RWPE2 (cell line): ENCODE measurements at places on chromosomes 11 and 22.

- DNase-seq = no peak
Measured at GRCh38 chr11:108897071-108897481, 232.2 kb downstream of the DDX10 start.

DNA sequence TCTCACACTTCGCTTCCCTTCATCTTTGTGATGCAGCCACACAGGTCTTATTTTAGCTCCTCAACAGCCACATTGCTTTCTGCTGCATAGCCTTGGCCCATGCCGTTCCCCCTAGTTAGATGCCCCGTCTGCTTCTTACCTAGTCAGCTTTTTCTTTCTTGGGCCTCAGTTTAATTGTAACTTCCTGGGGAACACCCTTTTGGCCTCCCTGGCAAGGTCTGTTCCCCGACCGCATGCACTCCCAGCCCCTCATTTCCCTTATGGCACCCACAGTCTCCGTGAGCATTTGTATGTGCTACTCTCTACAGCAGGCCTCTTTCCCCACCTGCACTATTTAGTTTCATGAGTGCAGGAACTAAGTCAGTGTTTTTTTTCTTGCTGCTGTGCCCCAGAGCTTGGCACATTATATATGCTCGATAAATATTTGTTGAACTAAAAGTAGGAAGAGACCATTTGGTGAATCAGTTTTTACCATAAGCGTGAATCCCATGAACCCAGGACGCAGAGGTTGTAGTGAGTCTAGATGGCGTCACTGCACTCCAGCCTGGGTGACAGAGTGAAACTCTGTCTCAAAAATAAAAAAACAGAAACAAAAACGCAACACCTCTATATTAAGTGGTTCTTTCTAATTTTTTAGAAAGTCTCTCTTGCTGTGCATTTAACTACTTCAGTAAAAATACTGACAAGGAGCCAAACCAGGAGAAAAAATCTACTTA lies 38.5 kb downstream of the TNRC6B start:
- DNase-seq = no peak

- DNase-seq = no peak
Measured at GRCh38 chr22:19892257-19892879, 37.7 kb upstream of the GNB1L start.

DNA sequence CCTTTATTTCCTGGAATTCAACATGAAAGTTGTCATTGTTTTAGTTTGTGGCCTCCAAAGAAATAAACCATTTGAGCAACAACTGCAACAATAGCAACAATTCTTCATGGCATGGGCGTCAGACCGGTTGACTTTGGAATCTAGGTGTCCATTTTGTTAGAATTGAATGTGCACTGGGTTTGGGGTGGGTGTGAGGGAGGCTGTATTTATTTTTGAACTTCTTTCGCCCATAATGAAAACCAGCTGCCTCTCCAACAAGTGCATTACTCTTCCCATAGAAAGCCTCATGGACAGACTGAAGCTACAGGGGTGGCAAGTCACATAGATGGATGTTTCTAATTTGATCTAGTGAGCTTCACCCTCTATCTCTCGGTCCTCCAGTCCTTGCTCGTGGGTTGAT lies 85.4 kb downstream of the ADAMTS15 start:
- DNase-seq = no peak

GRCh38 chr22:29750029-29750428 lies 16.8 kb downstream of the ZMAT5 start:
- no peak for DNase-seq

- no peak for DNase-seq
Measured at GRCh38 chr22:31259798-31260473, 32.4 kb downstream of the PIK3IP1 start.

GRCh38 chr11:33027846-33028536 lies 11.4 kb upstream of the TCP11L1 start:
- DNase-seq = no peak

DNA sequence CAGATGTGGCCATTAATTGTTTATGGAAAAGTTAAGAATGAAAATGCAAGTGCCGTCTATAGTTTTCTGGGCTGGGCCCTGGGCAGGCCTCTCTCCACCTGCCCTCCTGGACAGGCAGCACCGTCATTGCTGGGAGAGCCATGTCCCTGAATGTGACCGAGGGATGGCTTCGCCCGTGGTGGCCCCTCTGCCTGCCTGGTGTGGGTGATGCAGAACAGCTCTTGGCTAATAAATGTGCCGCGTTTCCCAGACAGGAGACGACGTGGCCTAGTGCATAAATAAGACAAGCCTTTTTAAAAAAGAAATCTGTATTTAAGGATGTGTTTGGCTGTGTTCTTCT lies 407.3 kb downstream of the TBC1D22A start:
- no peak for DNase-seq

- DNase-seq = no peak
Measured at GRCh38 chr22:45807156-45807915, 135.7 kb downstream of the ATXN10 start.

- no peak for DNase-seq
Measured at GRCh38 chr22:24434471-24435322, 7.3 kb downstream of the ADORA2A start.

DNA sequence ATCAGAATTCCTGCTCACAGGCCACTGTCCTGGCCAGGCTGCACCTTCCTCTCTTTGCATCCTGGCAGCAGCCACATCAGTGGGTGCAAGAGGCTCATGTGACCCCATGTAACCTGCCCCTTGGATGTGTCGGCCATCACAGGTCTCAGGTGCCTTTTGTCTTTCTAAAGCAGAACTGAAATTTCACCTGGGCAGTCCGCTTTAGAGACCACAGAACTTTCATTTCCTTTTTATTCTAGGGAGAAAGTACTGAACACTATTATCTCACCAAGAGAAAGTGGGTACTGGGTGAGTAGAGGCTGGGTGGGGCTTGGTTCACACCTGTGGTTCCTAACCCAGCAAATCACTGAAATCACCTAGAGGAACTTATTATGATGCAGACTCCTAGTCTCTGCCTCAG lies 51.7 kb upstream of the NUP160 start:
- no peak for DNase-seq

GRCh38 chr22:25403811-25404471 lies 160.5 kb upstream of the GRK3 start:
- DNase-seq = no peak

GRCh38 chr11:134514354-134514951 lies 102.4 kb upstream of the B3GAT1 start:
- peak; percentile 49 for DNase-seq

- no peak for DNase-seq
Measured at GRCh38 chr11:35620795-35621194, 2.5 kb downstream of the FJX1 start.

GRCh38 chr22:49350441-49351121 lies 477.1 kb downstream of the BRD1 start:
- DNase-seq = no peak

GRCh38 chr22:37018086-37018814 lies 997 bp downstream of the TST start:
- DNase-seq = no peak

DNA sequence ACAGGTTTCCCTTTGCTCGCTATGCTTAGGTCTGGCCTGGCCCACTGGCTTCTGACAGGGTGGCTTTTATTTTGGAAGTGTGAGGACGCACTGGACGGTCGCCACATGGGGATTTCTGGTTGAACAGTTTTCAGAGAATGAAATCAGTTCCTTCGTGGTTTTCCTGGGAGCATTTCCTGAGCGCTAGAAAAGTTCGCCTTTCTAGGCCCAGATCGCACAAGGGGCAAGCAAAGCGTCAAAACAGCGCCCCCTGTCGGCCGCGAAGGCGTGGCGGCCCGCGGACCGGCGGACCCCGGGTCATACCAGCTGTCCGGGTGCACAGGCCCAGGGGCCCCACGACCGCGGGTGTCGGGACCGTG lies 12.7 kb upstream of the CYP2R1 start:
- no peak for DNase-seq

- peak; percentile 68 for DNase-seq
Measured at GRCh38 chr11:95245038-95245437, 14.0 kb upstream of the SESN3 start.

DNA sequence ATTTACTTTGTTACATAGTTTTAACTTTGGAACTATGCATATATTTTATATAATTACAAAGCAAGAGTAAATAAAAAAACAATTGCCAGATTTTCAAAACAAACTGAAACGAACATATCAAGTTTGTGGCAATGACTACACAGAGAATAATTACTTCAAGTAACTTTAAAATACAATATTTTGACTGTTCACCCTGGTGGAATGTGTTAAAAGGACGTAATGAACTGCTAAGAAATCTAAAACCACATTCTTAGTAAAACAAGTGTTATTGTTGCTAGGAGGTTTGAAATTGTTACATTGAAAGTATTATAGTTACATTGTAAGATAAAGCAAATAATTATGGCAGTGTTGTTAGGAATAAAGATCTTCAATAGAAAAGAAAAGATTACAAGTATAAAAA lies 71.4 kb downstream of the SFI1 start:
- no peak for DNase-seq

DNA sequence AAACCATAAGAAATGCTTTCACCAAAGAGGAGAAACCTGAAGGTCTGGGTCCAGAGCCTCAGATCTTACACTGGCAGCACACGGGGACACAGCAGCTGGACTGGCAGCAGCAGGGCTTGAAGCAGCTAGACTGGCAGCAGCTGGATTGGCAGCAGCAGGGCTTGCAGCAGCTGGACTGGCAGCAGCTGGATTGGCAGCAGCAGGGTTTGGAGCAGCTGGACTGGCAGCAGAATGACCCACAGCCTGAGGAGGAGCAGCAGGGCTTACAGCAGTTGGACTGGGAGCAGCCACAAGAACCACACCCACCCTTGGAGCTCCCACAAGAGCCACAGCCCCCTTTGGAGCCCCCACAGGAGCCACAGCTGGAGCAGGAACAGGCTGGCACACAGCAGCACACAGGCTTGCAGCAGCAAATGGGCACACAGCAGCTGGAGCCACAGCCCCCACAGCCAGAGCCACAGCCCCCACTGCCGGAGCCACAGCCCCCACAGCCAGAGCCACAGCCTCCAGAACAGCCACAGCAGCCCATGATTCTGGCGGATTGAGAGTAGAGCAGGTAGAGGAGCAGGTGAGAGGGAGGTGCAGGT lies at the start of gene KRTAP5-11:
Gene KRTAP5-11, minus strand, starts transcription at position 567 of the 587 bp plus-strand sequence. Its CDS starts 38 bp downstream, at position 529.
- no peak for DNase-seq
